ENCODE measurements at places on chromosomes 4 and X.
A peak's percentile ranks its signal among the peaks of the same experiment; 100 is the strongest.

DNA sequence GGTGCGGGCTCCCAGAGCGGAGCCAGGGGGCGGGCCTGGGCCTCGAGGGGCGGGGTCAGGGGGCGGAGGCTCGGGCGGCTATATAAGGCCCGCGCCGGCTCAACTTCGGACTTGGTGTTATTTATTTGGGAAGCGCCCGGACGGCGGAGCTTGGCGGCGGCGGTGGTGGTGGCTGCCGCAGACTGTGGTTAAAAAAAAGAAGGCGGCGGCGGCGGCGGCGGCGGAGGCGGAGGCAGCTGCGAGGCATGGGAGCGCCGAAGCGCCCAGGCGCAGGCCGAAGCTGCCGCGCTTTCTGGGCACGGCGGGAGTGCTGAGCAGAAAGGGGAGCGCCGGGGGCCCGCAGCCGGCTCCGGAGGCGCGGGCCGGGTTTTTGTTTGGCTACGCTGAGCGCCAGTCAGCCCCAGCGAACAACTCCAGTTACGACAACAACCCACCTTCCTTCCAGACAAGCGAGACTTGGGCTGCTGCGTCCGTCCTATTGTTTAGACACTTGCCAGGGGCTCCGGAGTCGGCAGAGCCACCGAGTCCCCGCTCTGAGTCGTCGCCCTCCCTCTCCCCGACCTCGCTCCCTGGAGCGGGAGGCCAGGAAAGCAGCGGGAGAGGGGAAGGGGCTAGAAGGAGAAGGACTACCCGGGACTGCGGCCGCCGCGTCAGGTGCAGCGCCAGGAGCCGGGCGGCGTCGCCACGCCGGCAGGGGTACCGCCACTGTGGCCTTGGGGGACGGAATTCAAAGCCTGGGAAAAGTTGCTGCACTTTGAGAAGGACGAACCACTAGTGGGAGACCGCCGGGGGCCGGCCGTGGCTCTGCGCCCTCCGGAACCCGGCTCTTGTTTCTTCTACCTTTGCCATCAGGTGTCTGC, at the start of gene SLIT2:
Gene SLIT2, plus strand, starts transcription at position 110 of the 860 bp plus-strand sequence. CDS start 1,911 bp downstream, outside the sequence.
- peak; percentile 87 for DNase-seq
- no peaks in the 10 kb centered on the region for H3K36me3 ChIP-seq
- peak within 1 kb of the TSS; percentile 71 for H3K4me3 ChIP-seq
- peaks cover 10% of the 10 kb centered on the region for H3K4me1 ChIP-seq

GRCh38 chrX:31329298-31329697, 257.5 kb upstream of the FTHL17 start:
- H3K27ac ChIP-seq, result no peak overlapping the region
- no peaks in the 10 kb centered on the region for H3K36me3 ChIP-seq
- DNase-seq, result no peak
- H3K4me1 ChIP-seq, result no peaks in the 10 kb centered on the region
- H3K27me3 ChIP-seq, result no peaks in the 10 kb centered on the region

GRCh38 chr4:113781439-113782040, 20.0 kb upstream of the CAMK2D start:
- no peak overlapping the region for H3K27ac ChIP-seq
- H3K4me1 ChIP-seq, result no peaks in the 10 kb centered on the region
- H3K27me3 ChIP-seq, result no peaks in the 10 kb centered on the region
- no peak overlapping the region for H3K4me3 ChIP-seq
- no peak for DNase-seq
- H3K36me3 ChIP-seq, result no peaks in the 10 kb centered on the region

DNA sequence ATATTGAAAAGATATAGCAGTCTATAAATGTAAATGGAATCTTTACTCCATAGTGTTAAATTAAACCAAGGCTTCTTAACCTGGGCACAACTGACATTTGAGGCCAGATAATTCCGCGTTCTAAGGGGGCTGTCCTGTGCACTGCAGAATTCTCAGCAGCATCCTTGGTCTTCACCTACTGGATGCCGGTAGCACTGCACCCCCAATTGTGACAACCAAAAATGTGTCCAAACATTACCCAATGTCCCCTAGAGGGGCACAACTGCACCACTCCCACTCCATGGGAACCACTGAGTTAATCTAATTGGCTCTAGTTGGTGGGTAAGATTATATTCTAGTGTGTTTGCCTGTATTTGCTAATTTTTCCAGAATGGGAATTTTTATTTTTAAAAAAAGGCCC, 16.6 kb downstream of the AP1S2 start:
- no peak overlapping the region for H3K27ac ChIP-seq
- DNase-seq, result no peak
- no peaks in the 10 kb centered on the region for H3K4me1 ChIP-seq
- no peak overlapping the region for H3K4me3 ChIP-seq

DNA sequence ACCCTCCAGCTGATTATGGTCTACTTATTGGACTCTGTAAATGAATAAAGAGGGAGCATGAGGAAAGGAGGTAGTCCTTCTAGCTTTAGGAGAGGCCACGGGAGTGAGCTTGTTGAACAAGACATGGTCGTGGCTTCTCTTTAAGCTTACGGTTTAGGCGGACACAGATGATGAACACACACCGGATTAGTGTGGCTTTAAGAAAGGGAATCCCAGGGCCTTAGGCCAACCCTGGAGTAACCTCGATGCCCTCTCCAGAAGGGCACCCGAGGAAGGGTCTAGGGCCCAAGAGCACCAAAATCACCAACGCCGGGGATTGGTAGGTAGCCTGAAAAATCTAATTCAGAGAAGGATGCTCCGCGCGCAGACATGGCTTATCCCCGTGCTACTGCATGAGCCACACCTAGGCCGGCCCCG, 39.4 kb downstream of the ERVMER34-1 start:
- no peaks in the 10 kb centered on the region for H3K27me3 ChIP-seq
- no peak for DNase-seq
- no peak overlapping the region for H3K4me3 ChIP-seq
- peaks cover 11% of the 10 kb centered on the region for H3K4me1 ChIP-seq

GRCh38 chr4:186204686-186205085, 13.3 kb downstream of the CYP4V2 start:
- no peaks in the 10 kb centered on the region for H3K27me3 ChIP-seq
- peaks cover 5% of the 10 kb centered on the region for H3K4me1 ChIP-seq
- H3K4me3 ChIP-seq, result peak overlapping the region; percentile 6
- H3K27ac ChIP-seq, result no peak overlapping the region
- no peaks in the 10 kb centered on the region for H3K36me3 ChIP-seq

All from ovary (tissue), 10 donors.